ENCODE measurements at places on chromosomes 16 and 17. TPM values are rescaled to one million over a fixed set of nuclear protein-coding genes. Genes with fewer than 3 reads are reported as not detected.
A peak's percentile ranks its signal among the peaks of the same experiment; 100 is the strongest.

KRT40 gene
- not detected for total RNA-seq

SOX8 gene
- total RNA-seq: under 0.01 TPM

SLFN14 gene
- total RNA-seq: not detected

SEZ6L2 gene
- 0.72 TPM for total RNA-seq

C16orf54 gene
- not detected for total RNA-seq

TAF15 gene
- total RNA-seq: 46.8 TPM

MMP2 gene
- total RNA-seq: 164 TPM

DNA sequence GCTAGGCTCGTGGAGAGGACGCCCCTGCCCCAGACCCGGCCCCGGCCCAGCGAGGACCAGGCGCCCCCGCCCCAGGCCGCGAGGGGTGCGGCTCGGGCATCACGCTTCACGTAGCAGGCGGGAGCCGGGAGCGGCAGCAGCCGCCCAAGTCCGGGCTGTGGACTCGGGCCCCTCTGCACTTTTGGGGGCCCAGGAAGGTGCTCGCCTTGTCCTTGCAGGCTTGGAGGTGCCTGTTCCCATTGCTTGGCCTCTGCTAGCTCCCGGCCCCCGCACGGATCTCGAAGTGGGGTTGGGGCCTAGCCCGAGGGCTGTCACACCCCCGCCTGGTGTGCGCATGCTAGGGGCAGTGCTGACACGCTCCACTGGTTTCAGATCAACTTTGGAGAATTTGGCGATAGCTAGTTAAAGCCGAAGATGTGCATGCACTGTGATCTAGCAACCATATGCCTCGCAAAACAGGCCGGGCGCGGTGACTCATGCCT, 55.7 kb downstream of the WSB1 start:
- DNase-seq: no peak

DNA sequence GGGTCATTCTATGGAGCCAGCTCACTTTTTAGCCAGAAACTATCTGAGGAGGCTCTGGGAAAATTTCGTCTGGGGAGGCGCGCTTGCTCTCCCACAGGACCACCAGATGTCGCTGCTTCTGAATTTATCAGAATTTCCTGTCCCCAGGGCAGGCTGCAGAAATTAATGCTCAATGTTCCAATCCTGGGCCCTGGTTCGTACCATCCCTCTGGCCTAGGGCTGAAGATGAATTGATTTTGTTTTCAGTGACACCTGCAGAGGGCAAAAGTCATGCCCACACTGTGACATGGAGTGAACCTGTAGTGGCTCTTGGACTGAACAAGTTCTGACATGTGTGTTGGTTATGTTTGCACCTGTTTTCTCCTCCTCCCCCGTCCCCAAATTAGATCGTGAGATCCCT, 482.6 kb downstream of the NPIPA7 start:
- peak; percentile 32 for DNase-seq

DNA sequence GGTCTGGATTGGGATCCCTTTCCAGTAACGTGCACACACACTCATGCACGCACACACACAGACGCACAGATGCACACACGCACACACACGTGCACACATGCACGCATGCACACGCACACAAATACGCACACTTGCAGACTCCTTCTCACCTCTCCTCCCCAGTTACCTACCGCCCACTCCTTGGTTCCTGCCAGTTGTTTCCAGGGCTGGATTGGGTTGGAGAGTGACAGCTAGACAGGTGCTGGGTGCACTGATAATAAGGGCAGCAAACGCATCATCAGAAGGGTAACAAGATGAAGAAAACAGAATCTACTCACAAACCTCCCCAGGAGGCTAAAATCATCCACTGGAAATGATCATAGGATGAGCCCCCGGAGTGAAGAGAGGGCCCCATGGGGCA, 45.0 kb downstream of the HSBP1 start:
- DNase-seq: no peak

DNA sequence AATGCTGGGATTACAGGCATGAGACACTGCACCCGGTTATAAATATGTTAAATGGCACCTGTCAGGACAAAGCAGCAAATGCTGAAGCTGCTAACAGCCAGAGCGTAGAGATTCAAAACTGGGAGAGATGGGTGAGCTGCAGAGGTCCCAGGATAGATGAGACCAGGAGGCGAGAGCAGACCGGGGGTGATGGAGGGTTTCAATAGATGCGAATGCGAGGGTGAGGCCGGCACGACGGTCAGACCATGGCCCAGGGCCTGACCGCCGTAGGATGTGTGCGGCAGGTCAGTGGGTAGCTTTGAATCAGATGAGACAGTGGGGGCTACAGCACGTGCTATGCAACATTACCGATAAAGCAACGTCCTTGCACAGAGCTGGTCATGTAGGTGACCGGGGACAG, 14.3 kb downstream of the CCDC40 start:
- no peak for DNase-seq

DNA sequence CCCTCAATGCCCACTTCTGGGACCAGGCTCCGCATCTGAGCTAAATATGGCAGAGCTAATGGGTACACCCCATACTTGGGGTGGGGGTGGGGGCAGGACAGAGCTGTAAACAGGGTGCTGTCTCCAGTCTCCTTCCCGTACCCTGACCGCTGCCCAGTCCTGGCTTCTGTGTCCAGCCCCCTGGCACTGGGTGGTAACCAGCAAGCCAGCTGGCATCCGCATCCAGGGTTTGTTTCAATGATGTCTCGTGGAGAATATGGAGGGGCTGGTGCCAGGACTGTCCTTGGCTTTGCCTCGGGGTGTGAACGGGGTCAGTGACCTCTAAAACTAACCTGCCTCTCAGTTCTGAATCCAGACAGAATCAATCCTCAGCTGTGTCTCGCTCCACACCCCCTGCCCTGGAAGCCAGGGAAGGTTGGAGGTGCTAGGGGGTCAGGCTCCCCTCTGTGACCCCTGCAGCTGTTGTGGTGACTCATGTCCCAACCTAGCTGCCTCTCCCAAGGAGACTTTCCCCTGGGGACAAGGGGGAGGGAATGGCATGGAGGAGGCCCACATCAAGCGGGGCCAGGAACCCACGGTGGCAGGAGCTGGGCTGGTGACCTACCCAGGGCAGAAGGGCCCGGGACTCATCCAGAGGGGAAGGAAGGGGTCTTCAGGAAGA, 1.5 kb upstream of the PNMT start:
- no peak for DNase-seq

- DNase-seq: peak; percentile 59
Measured at GRCh38 chr17:38815576-38816193, 9.4 kb downstream of the CWC25 start.

DNA sequence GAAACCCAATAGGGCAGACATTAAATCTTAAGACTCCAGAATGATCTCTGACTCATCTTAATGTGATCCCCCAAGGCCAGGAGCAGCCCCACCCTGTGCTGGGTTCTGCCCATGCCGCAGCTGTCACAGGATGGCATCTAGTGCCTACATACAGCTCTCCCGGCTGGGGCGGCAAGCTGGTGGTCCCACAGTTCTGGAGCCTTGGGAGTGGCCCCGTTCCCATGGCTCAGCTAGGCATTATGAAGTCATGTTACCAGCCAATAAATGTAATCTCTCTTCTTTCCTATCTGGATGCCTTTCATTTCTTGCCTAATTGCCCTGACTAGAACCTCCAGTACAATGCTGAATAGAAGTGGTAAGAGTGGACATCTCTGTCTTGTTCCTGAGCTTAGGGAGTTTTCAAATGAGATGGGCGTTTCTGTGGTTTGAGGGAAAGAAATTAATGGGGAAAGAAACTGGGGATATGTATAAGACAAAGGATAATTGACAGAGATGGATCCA, 95.7 kb upstream of the DNAH17 start:
- DNase-seq: no peak

- no peak for DNase-seq
Measured at GRCh38 chr16:75343286-75343685, 90.0 kb downstream of the CFDP1 start.

- DNase-seq: peak; percentile 39
Measured at GRCh38 chr17:37180376-37180775, 195.4 kb upstream of the C17orf78 start.

- DNase-seq: no peak
Measured at GRCh38 chr16:79394206-79394605, 206.3 kb downstream of the MAF start.

DNA sequence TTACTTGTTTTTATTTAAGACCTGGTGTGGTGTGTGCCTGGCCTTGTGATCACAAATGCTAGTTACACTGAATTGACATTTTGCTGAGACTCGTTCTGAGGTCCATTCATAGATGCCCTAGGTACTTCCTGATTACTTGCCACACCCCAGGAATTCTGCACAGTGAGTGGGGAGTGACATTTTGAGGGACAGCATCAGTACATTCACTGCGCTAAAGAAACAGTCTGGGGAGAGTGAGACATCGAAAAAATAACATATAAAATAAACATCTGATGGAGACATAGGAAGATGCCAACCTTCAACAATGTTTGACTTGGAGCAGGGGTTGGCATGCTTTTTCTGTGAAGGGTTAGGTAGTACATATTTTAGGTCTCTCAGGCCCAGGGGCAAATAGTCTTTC, 30.4 kb downstream of the ABCC1 start:
- no peak for DNase-seq

DNA sequence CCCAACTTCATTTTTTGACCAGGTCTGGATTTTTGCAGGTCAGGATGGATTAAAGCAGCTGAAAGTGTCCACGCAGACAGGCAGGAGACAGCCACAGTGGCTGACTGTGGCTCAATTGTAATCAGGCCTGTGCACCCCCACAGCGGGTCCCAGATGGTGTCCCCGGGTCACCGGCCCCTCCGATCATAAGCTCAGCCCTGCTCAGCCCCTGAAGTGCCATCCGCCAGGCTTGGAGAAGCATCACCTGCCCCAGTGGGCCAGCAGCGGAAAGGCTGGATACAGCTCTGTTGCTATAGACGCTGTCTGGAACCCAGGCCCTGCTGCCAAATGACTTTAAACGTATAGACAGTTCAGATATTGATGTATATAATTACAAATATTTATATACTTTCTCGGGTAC, 60.6 kb downstream of the RPH3AL start:
- no peak for DNase-seq

DNA sequence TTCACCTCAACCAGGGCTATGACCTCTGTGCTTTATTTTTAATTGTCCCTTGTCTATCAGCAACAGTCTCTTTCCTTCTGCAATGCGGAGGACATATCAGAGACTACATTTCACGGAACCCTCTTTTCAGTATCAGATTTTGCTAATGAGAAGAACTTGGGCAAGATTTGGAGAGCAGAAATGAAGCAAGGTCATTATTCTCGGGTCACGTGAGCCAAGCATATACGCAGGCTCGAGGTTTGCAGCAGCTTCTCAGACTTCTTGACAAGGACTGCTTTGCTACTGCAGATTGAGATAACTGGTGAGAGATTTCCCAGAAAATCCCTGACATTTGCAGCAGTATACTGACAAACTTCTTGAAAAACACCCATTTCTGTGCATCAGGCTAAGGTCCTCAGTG, 30.4 kb downstream of the ABCA10 start:
- no peak for DNase-seq

GRCh38 chr17:76969598-76970172, 101.5 kb downstream of the MGAT5B start:
- DNase-seq: no peak

DNA sequence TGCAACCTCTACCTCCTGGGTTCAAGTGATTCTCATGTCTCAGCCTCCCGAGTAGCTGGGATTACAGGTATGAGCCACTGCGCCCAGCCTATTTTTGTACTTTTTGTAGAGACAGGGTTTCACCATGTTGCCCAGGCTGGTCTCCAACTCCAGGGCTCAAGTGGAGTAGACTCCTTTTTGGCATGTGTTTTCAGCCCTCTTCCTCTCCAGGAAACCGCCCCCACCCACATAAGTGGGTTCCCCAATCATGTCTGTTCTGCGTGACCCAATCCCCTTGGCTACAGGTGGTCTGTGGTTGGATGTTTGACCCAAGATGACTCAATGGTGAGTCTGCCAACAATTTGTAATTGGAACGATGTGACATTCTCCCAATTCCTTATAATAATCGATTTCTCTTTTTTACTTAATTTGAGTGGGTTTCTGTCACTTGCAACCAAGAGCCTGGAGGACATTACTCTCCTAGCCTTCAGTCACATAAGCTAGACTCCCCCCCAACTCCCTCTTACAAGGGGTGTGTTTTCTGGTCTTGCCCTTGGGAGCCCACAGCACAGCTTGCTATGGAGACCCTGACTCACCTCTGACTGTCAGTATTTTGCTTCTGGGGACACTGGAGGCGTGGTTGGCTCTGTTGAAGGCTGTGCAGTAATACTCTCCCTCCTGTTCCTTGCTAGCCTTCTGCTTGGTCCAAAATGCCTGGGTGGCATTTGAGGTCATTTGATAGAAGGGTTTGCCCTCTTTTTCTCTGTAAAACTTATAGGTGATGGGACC, 34.9 kb downstream of the PECAM1 start:
- DNase-seq: peak; percentile 43

DNA sequence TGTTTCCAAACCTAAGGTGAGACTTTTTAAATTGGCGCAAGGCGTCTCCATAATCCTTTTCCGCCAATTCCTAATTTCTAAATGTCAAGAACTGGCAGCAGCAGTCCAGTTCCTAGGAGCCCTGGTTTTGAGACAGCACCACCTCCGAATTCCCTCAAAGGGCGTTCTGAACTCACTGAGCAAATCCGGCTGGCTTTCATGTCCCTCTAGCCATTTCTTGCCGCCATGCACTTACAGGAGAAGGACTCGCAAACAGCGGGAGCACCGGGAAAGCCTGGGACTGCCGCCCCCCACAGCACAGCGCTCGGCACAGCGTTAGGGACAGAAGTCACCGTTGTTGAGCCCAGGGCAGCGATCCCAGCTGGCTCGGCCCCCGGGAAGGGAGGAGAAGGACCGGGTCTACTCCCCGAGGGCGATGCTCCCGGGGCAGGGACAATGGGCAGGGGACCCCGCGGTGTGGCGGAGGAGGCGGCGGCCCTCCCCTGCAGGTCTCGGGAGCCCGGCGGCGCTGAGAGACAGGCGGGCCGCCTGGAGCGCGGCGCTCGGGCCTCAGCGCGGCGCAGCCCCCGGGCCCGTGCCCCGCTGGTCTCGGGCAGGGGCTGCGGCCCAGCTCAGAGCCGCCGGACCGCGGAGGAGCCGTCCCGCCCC, 545 bp downstream of the ARHGAP17 start:
- peak; percentile 48 for DNase-seq

- DNase-seq: no peak
Measured at GRCh38 chr17:60665602-60666001, 12.0 kb upstream of the BCAS3 start.

DNA sequence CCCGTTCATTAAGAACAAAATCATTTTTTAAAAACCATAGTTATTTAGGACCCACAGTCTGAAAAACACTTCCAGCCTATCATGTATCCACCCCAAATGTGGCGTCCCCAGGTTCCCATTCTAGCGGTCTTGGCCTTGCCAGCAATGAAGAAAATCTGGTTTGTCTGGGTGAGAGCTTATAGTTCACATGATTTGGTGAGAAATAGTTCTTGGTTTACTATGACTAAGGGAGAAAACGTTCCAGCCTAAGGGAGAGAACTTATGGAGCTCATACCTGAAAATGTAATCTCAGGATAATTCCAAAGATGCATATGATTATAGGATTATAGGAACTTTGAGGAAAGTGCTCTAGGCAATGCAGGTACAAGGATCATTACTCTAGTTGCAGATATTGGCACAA, 4.8 kb downstream of the MARVELD3 start:
- no peak for DNase-seq
